ENCODE measurements at places on chromosomes 3 and 15.

GRCh38 chr3:128383316-128384235, 83.1 kb downstream of the DNAJB8 start:
- DNase-seq: peak; percentile 51

- no peak for DNase-seq
Observed at GRCh38 chr3:122589297-122589696, 11.8 kb downstream of the PARP15 start.

GRCh38 chr3:129708328-129708861, 101.9 kb upstream of the PLXND1 start:
- no peak for DNase-seq

GRCh38 chr3:56883828-56884227, 82.1 kb upstream of the ARHGEF3 start:
- DNase-seq: no peak

DNA sequence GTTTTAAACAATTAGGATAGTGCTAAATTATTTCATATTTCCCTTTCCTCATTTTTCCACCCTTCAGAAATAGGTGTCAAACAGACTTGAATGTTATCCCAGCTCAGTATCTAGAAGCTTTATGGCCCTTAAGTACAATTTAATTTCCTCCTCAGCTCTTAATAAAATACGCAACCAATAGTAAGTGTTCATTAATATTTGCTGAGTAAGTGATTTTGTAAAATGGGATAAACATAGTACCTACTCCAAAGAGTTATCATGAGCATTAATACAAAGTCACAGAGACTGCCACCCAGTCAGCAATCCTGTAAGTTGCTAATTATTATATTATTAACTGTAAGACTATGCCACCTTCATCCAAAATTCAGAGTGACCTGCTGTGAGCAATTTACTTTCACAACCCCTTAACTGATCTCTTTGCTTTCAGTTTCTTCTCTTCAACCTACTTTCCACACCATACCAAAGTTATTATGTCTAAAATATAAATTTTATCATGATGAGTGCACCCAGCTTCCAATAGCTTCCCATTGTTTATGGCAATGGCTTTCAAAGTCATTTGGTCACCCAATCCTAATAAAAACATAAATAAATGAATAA, 30.7 kb upstream of the CLDN1 start:
- DNase-seq: no peak

- no peak for DNase-seq
Observed at GRCh38 chr3:17090280-17090983, 205.7 kb downstream of the PLCL2 start.

DNA sequence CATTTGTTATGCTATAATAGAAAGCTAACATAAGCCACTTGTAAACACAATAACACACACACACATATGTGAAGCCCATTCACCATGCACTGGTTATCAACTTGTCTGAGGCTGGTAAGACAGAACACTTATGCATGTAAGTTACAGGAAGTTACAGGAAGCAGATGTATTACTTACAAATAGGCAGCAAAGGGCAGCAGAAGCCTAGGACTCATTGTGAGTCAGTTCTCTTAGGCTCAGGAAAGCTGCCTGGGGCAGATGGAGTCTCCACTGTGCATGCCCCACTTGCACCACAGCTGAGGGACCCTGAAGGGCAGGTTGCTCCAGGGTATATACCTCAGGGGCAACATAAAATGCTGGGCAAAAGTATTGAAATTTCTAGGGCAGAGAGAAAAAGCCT, 748.8 kb upstream of the CCDC54 start:
- no peak for DNase-seq

- DNase-seq: no peak
Observed at GRCh38 chr15:41688671-41689070, 28.5 kb downstream of the MGA start.

GRCh38 chr3:136070334-136070733, 104.8 kb downstream of the PPP2R3A start:
- no peak for DNase-seq

- DNase-seq: no peak
Observed at GRCh38 chr3:22450786-22451400, 699.9 kb upstream of the ZNF385D start.

- no peak for DNase-seq
Observed at GRCh38 chr3:73352841-73353645, 271.7 kb downstream of the PDZRN3 start.

DNA sequence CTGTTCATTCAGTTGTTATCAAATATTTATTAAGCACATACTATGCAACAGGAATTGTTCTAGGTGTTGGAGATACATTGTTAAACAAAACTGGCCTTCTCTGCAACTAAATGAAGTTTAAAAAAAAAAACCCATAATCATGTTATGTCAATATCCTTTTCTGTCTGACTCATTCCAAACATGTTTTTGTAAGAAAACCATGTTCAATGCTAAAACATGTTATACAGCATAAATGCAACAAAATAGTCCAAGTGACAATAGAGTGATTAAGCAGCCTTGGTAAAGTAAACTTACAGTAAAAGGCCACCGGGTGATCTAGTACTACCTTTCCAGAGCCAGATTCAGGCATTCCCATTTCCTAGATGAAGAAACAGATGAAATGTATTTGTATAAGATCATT, 278.0 kb upstream of the NECTIN3 start:
- DNase-seq: no peak

GRCh38 chr3:34258271-34258998, 460.0 kb downstream of the PDCD6IP start:
- DNase-seq: no peak

- no peak for DNase-seq
Observed at GRCh38 chr15:44183363-44183762, 11.7 kb downstream of the FRMD5 start.

GRCh38 chr15:96225642-96226259, 104.7 kb upstream of the NR2F2 start:
- DNase-seq: no peak

- DNase-seq: no peak
Observed at GRCh38 chr3:132488151-132488550, 70.8 kb downstream of the DNAJC13 start.

DNA sequence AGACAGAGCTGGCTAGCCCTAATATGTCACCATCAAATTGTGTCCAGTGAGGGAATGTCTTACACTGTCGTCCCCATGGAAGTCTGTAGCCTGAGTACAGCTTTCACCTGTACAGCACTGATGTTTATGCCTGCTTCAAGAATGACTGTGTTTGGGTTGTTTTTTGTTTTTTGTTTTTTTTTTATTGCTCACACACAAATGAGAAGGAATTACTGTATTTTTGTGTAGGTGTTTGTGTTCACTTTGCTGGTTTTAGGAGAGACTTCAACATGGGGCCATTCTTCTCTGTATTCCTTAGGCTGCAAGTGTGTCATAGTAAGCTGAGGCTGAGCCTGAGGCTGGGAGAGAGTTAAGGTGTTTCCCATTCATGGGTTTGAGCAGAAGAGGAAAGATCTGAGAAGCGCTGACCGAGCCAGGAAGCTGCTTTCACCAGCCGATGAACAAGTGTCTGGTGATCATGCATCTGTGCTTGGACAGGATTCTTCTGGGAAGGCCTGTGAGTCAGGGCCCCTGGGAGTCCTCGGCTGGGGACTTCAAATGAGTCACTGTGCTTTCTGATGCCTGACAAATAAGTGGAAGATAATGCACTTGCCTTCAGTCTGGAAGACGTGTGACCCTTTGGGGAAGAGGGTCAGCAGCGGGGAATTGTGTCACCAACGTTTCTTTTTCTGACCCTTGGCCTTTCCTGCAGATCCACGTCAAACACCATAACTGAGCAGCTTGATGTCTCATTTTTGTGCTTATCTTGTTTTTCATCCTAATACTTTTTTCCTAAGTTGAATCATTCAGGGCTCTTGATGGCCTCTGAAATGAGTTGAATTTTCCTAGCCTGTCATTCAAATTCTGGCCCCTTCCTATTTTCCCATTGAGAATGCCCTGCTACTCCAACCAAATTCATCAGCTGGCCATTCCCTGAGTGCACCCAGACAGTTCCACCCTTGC, 36.7 kb upstream of the ZBTB38 start:
- DNase-seq: no peak

GRCh38 chr3:116453666-116454346, 8.5 kb upstream of the LSAMP start:
- DNase-seq: no peak

DNA sequence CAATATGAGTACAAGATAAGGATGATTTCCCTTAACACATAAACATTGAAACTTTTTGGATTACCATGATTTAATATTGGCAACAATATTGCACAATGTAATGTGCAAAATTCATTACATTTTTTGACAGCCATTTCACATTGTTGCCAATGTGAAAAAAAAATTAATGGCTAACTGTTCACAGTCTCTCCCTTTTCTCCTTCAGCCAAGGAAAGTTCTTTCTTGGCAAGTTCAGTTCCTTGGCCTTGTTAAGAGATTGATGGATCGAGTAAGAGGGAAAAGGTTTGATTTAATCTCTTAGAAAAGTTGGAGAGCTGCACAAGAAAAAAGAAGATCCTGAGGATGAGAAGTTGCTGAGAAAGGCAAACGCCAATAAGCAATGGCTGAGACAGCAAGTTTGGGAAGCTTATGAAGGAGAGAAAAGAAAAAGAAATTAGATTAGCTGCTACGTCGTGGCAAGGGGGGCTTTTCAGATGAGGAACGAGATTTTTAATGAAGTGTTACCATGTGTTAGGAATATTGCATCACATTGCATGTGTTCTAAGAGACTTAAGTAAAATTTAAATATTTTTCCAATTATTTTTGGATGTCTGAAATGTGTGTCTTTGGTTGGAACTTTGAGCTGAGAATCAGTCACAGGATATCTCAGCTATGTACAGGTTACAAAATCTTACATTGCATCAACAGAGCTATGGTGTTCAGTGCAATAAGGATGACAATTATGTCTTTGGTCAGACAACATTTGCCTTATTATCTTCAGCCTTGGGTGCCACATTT, 61.4 kb upstream of the ZNF280D start:
- no peak for DNase-seq

- DNase-seq: no peak
Observed at GRCh38 chr3:8574670-8575322, 69.8 kb downstream of the SSUH2 start.

GRCh38 chr3:6540981-6541380, 319.9 kb upstream of the GRM7 start:
- no peak for DNase-seq

- no peak for DNase-seq
Observed at GRCh38 chr15:32649342-32649741, 7.8 kb downstream of the SCG5 start.

DNA sequence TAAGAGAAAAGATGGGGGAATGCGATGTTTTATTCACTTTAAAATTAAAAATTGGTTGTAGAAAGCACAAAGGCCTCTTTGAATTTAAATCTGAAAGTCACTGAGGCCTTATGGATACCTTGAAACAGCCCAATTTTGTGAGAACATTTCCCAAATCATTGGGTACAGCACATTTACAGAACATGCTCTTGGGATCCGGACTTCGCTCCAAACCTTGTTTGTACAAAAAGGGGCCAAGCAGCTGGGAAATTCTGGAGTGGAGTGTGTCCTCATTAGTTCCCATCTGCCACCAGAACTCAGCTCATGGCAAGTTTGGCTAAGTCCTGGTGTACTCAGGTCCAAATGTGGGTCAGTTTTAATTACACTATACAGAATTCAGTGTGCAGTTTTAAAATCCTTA, 254.2 kb downstream of the ZBTB20 start:
- no peak for DNase-seq

- DNase-seq: no peak
Observed at GRCh38 chr15:39819533-39819932, 36.9 kb upstream of the FSIP1 start.

DNA sequence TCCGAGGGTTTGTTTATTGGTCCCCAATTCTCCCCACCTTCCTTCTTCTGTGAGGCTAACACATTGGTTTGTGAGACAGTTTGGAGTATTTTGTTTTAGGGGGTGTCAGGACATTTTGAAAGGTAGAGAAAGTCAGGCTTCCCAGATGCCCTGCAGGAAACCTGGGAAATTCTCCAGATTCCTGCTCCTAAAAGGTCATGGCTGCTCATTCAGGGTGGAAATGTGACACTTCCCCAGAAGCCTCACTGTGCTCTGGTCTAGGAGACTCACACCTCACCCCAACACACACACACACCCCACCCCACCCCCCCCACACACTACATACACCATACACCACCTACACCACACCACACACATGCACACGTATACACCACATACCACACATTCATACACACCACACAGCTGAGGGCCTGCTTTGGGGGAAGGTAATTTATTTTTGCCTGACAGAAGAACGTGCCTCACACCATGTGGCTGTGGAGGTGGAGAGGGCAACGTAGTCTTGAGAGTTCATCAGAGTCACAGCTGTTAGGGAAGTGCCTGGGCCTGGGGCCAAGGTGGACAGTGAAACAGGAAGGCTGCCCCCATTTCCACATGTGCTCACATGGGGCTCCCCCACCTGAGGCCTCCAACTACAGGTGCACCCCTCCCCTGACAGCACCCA, 40.4 kb upstream of the LIMD1 start:
- no peak for DNase-seq

Measured in CD4-positive, alpha-beta T cell treated with Interleukin-4 for 1 hour (primary cell).